GM12891 (cell line): ENCODE measurements at places on chromosomes 16 and 17.

- DNase-seq, result no peak
Observed at GRCh38 chr16:54932021-54932660, 1.5 kb downstream of the IRX5 start.

DNA sequence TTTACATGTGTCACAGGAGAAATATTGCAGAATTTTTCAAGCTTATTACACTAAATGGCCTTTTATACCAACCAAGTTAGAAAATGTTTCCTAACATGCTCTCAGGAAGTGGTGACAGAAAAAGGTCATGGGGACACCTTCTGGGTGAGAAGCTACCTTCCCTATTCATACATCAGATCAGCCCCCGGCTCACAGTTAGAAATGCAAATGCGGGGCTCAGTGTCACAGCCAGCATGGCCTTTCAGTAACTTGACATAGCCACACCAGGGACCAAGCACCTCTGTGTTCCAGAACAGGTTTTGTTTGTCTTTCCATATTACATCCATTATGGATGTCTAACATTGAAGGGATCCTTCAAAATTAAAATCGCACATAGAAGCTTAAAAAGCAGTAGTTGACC, 59.5 kb downstream of the CHD9NB start:
- no peak for DNase-seq

DNA sequence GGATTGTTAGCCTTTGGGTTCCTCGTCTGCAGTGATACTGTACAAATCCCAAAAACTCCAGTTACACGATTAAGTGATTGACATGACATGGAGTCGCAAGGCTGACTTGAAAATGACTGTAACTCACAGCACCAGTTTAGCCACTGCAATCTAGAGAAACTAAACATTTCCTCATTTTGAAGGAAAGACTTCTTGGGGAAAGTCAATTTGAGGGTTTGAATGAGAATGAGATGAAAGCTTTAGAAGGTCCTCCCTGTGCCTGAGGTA, 4.8 kb downstream of the BANP start:
- DNase-seq, result no peak

DNA sequence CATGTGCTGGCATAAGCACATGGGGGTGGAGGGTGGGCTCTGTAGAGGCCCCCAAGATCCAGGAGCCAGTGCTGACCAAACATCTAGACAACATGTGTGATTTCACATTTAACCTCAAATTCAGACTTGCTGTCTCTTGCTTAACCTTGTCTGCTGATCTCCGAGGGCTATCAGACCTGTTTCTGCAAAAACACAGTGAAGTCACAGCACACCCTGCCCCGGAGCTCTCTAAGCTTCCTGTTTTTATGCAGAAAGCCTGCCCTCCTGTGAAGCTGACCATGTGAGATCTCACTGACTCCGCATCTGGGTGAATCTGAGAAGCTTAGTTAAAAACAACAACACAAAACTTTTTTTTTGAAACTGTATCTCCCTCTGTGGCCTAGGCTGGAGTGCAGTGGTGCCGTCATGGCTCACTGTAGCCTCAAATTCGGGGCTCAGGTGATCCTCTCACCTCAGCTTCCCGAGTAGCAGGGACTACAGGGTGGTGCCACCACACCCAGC, 6.6 kb upstream of the DPEP2 start:
- DNase-seq, result no peak

GRCh38 chr16:88465387-88465983, 12.4 kb downstream of the ZFPM1 start:
- no peak for DNase-seq

- no peak for DNase-seq
Observed at GRCh38 chr17:15414532-15415306, 52.7 kb downstream of the CDRT4 start.

DNA sequence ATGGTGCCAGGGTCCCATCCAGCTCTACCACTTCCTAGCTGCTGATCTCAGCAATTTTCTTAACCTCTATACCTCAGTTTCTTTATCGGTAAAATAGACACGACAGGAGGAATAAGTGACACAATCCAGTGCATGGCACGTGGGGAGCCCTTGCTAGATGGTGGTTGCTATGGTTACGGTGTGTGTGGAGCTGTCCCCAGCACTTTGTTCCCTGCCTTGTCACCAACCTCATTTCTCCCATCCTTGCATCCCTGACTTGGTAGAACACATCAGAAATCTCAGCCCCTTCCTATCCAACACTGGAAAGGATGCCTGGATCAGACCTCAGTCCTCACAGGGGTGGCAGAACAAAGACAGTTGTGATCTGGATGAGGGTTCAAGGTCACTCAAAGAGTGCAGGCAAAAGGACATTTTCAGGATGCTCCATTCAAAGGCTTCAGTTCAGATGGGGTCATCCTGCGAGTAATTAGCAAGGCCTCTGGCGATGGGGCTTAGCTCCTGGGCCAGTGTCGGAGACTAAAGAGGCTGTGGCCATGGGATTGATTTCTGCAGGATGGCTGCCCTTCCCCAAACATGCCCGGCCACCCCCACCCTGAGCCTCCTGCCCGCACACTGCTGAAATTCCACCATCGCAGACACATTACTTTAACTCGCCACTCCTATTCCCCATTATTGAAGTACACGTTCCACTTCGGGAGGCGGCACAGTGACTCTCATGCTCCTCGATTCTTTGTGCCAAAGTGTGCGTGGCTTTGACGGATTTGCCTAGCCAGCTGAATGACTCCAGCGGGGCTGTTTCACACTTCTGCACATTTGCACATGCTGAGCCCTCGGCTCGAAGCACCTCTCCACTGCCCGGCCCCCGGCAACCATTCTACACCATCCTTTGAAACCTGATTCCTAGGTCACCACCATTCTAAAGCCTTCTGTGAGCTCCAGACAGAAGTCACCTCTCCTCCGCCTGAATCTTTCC, 40.3 kb downstream of the WNT3 start:
- DNase-seq, result no peak

DNA sequence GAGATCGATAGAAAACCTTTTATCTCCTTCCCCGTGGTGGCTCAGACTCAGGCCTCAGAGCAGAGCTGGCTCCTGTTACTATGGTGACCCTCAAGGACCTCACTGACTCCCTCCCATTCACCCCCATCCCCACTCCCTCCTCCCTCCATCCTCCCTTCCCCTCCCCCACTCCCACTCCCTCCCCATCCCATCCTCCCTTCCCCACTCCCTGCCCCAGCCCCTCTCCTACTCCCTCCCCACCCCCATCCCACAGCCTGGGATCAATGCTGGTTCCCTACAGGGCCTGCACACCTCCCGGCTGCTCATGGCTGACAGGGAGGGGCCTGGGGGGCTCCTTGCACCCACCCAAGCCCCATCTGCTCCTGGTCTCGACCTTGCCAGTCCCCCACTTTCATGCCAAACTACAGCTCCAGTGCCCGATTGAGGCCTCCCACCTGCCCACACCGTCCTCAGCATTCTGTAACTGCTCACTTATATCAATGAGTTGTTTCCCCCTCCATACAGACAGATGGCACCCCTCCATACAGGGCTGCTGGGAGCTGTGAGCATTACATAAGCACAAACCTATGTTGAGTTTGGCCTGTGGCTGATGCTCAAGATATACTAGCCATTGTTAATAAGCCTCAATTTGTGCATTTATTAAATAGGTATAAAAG, 11.6 kb upstream of the RAI1 start:
- no peak for DNase-seq

DNA sequence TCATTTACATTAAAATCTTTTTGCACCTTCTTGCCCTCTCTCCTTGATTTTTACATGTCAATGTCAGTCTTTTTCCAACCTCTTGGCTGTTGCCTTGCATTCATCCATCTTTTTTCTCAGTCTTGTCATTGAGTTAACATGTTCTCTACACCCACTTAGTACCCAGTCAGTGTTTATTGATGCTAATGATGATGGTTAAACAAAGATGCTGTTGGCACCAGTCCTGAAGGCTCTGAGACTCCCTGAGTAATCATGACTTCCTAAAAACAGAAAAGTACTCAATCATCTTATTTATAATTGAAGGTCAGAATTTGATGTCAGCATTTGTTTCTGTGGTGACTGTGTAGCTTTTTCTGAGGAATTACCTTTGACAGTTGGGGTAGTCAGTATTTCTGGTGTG, 104.5 kb downstream of the NLK start:
- DNase-seq, result no peak

DNA sequence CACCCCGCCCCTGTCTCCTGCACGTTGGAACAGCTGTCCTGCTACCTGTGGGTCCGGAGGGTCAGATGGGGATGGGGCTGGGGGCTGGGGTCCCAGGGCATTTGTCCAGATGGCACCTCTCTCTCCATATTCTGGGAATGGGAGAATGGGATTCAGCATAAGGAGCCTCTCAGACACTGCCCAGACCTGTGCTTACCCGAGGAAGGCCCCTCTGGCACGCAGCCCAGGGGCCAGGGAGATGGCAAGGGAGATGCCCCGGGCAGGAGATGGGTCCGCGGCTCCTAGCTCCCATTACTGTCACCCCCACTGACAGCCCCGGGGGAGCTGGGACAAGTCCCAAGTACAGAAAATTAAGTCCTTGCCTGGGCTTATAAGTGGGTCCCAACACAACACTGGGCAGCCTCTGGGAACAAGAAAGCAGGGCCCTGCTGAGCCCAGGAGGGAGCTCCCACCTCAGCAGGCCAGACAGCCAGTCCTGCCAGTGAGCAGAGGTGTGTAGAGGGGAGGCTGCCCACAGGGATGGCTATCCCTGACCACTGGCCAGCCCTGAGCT, 1.8 kb downstream of the VASN start:
- no peak for DNase-seq

DNA sequence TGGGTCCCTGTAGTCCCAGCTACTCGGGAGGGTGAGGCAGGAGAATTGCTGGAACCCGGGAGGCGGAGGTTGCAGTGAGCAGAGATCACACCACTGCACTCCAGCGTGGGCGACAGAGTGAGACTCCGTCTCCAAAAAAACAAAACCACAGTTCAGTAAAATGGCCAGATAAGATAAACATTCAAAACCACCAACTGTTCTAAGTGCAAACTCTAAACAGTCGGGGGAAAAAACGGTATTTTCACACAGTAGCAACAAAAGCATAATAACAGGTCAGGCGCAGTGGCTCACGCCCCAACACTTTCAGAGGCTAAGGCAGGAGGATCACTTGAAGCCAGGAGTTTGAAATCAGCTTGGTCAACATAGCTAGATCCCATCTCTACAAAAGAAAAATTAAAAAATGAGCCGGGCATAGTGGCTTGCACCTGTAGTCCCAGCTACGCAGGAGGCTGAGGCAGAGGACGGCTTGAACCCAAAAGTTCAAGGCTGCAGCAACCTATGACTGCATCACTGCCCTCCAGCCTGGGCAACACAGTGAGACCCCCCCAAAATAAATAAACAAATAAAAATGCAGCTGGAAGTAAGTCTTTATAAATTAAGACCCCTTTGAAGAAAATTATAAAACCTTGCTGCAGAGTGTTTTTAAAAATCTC, 10.8 kb upstream of the HASPIN start:
- no peak for DNase-seq

- no peak for DNase-seq
Observed at GRCh38 chr17:41522301-41523224, 3.9 kb upstream of the KRT15 start.

DNA sequence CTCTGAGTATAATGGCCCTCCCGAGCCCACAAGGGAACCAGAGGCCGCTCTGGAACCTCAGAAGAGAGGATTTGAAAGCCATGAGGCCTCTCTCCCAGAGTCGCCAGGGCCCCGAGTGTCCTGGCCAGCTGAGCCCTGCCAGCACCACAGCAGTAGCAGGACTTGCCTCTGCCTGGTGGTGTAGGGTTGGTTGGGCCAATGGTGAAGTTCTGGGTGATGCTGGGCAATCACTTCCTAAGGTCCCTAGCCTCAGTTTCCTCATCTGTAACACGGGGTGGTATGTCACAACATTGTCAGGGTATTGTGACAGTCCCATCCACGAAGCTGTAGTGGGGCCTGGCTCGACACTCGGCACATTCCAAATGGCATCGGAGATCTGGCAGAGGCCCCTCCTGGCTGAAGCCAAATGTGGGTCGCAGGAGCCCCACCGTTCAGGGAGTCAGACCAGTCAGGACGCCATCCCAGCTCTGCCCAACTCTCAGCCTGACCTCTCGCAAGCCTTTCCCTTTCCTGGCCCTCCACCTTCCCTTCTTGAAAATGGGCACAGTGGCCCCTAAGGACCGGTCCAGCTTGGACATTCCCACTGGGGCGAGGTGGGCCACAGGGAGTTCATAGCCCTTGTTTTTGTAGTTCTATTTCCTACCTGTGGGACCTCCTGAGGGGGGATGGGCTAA, 1.7 kb downstream of the NATD1 start:
- no peak for DNase-seq

DNA sequence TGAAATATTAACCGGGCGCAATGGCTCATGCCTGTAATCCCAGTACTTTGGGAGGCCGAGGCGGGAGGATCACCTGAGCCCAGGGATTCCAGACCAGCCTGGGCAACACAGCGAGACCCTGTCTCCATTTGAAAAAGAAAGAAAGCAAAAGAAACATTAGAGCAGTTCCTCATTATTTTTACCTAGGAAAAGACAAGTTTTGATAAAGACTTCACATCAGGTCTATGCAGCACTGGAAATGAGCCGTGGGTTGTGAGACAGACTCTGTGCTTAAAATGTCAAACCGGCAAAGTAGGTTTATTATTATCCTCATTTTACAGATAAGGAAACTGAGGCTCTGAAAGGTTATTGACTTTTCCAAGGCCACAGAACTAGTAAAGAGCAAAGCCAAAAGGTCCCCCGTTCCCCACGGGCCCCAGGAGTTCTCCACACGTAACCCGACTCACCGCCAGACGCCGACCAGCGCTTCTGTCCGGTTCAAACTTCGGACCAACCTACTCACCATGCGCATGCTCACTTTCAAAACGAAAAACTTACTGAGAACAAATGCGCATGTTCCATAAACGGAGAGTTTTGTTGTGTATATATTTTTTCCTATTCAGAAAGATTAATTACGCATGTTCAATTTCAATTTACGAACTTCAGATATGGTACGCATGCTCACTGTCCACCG, 356 bp downstream of the TUBD1 start:
- DNase-seq, result no peak

- DNase-seq, result no peak
Observed at GRCh38 chr17:18326572-18326971, 11.5 kb downstream of the SMCR8 start.

- DNase-seq, result no peak
Observed at GRCh38 chr17:50312308-50312707, 33.6 kb upstream of the XYLT2 start.

DNA sequence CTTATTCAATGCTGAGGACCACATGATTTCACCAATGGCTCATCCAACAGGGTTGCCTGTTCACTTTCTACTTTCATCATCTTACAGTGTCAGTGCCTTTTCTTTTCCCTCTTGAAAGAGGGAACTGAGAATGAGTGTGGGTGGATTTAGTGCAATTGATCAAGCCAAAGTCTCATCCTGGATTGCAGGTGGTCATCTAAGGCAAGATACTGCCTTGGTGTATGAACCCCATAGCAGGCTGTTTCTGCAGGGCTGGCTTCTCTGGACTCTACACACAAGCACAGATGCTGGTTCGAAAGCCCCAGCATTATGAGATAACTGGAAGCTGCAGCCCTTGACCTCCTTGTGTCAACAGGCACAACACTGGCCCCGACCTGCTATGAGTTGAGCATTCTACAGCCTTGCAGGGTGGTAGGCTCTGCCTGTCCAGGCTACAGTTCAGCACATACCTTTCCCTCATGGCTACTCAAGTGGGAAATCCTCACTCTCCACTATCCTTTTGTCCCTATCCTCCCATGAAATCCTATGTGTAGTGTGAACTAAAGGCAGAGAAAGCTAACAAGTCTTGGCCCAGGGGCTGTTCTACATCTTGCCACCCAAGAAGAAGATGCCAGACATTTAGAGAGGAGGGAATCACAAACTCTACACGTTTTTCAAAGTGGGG, 358.7 kb downstream of the SLC39A11 start:
- DNase-seq, result peak; percentile 19
